ENCODE measurements at places on chromosomes 2 and 18. TPM values are rescaled to one million over a fixed set of nuclear protein-coding genes. Genes with fewer than 3 reads are reported as not detected.

- H3K27me3 ChIP-seq: peaks cover 28% of the 10 kb centered on the region
- H3K4me3 ChIP-seq: no peak overlapping the region
- no peak for DNase-seq
- no peak overlapping the region for H3K27ac ChIP-seq
- no peaks in the 10 kb centered on the region for H3K36me3 ChIP-seq
- H3K4me1 ChIP-seq: no peaks in the 10 kb centered on the region
Observed at GRCh38 chr2:65605743-65606058, 173.3 kb upstream of the SPRED2 start.

GRCh38 chr2:140351692-140352091 is 1571.5 kb upstream of the NXPH2 start:
- DNase-seq: no peak
- H3K27me3 ChIP-seq: no peaks in the 10 kb centered on the region
- H3K4me1 ChIP-seq: no peaks in the 10 kb centered on the region
- no peak overlapping the region for H3K4me3 ChIP-seq
- H3K27ac ChIP-seq: no peak overlapping the region
- no peaks in the 10 kb centered on the region for H3K36me3 ChIP-seq

DNA sequence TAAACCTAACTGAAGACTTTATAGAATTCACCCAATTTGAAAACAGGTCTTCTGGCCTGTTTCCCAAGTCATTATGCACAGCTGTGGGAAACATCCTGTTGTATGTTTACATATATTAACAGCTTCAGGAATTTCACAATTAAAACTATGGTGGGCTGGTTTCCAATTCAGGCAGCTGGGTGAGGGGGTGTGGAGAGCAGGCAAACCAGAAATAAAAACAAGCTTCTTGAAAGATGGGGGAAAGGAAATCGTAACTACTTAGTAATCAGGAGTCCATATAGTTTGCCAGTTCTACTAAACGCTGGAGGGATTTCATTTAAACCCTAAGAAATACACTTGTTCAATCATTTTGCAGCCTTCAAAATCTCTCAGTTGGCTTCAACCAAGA is 22.8 kb downstream of the ATP8B1 start:
- no peaks in the 10 kb centered on the region for H3K27me3 ChIP-seq
- H3K4me3 ChIP-seq: no peak overlapping the region
- no peaks in the 10 kb centered on the region for H3K36me3 ChIP-seq
- H3K4me1 ChIP-seq: peaks cover 24% of the 10 kb centered on the region
- H3K27ac ChIP-seq: peak overlapping the region; percentile 48
- no peak for DNase-seq

OBSL1 gene
- 26.6 TPM for total RNA-seq

- H3K4me3 ChIP-seq: no peak overlapping the region
- H3K4me1 ChIP-seq: no peaks in the 10 kb centered on the region
- H3K27ac ChIP-seq: no peak overlapping the region
- H3K36me3 ChIP-seq: no peaks in the 10 kb centered on the region
- no peaks in the 10 kb centered on the region for H3K27me3 ChIP-seq
- no peak for DNase-seq
Observed at GRCh38 chr2:230161184-230161583, 58.6 kb downstream of the SP110 start.

DNA sequence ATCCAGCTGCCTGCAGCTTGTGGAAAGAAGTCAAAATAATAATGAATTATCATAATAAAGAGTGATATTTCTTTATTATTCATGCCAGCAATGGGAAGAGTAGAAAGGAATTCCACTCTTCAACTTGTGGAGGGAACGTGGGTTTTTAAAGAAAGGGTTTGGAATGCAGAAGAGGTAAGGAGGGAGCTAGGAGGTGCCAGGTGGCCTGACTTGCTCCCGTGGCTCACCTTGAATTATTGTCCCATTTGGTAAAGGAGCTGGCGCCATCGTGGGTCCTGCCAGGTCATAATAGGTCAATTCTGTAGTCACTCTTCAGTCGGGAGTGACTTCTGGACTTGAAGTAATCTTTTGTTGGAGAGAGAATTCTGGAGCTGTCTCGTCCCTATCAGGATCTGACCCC is 95.2 kb upstream of the BARD1 start:
- no peaks in the 10 kb centered on the region for H3K4me1 ChIP-seq
- H3K4me3 ChIP-seq: no peak overlapping the region
- H3K36me3 ChIP-seq: no peaks in the 10 kb centered on the region
- DNase-seq: no peak

DNA sequence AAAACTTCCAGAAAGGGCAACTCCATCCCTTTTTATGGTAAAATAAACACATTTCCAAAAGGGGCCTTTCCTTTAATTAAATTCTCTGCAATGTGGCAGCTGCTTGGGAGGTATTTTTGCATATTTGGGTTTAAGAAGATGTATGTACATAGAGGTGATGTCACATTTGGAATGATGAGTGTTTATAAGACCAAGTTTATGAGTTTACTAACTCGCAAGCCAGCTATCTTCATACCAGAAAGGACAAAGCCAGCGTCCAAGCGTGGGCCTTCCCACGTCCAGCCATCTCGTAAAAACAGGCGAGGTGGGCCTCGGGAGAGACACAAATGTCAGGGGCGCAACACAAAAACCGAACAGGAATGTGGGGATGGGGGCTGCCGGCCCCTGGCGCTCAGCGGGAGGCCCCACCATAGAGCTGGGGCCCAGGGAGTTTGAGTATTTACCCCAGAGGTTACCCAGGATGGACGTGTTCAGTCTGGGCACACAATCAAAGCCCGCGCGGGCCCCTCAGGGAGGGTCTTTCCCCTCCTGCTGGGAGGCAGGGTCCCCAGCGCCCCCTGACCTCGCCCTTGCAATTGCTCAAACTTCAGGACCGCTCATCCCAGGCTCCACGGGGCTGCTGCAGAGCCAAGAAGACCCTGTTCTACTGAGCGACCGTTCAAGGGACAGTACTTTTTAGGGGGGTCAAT is 137.3 kb downstream of the TWIST2 start:
- no peaks in the 10 kb centered on the region for H3K4me1 ChIP-seq
- DNase-seq: no peak
- H3K27ac ChIP-seq: no peak overlapping the region
- H3K4me3 ChIP-seq: no peak overlapping the region

KCMF1 gene
- 68.8 TPM for total RNA-seq

DNA sequence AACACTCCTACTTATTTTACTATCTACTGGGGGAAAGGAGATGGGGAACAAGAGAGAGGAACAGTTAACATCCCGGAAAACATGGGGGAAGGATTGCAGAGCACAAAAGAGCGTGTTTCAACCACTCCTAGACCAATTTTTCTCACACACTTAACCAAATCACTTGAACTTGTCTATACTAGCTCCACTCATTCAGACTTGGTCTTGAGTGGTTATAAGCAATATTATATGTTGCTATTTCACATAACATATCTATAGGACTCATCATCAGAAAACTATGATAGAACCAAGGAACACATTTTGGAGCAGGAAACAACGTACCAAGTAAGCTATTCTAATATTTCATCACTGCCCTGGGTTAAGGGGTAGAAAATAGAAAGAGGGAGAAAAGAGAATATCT is 31.5 kb downstream of the SLC25A12 start:
- peaks cover 4% of the 10 kb centered on the region for H3K36me3 ChIP-seq
- DNase-seq: no peak
- no peak overlapping the region for H3K4me3 ChIP-seq
- no peak overlapping the region for H3K27ac ChIP-seq

ZC3H6 gene
- 2.6 TPM for total RNA-seq

GALNT13 gene
- not detected for total RNA-seq

ABCB11 gene
- total RNA-seq: 0.25 TPM

FNDC4 gene
- 2.9 TPM for total RNA-seq

DNA sequence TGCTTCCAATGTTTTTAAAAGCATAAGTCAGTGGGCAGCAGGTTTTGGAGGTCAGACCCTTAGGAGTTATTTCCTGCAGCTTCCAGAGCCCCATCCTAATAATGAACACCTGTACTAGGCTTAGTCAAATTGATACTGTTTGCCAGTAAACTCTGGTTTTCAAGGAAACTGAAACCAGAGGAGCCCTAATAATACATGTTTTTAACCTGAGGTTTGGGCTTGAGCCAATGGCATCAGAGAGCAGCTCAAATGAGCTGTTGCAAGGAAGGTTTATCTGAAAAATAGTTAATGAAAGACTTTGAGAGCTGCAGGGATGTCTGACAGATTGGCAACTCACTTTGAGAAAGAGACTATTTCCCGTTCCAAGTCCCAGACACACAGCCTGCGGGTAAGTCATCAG is 54.6 kb downstream of the DCC start:
- no peaks in the 10 kb centered on the region for H3K36me3 ChIP-seq
- no peak overlapping the region for H3K4me3 ChIP-seq
- no peak for DNase-seq
- no peak overlapping the region for H3K27ac ChIP-seq
- no peaks in the 10 kb centered on the region for H3K4me1 ChIP-seq

GRCh38 chr2:46400016-46400415 is 79.3 kb upstream of the TMEM247 start:
- no peak overlapping the region for H3K27ac ChIP-seq
- H3K36me3 ChIP-seq: peaks cover 7% of the 10 kb centered on the region
- no peaks in the 10 kb centered on the region for H3K4me1 ChIP-seq
- H3K27me3 ChIP-seq: no peaks in the 10 kb centered on the region
- DNase-seq: no peak

GRCh38 chr18:27206411-27206810 is 21.3 kb upstream of the CHST9 start:
- no peaks in the 10 kb centered on the region for H3K27me3 ChIP-seq
- DNase-seq: no peak
- no peaks in the 10 kb centered on the region for H3K36me3 ChIP-seq

LRP2 gene
- 0.13 TPM for total RNA-seq

- DNase-seq: no peak
- H3K27me3 ChIP-seq: peaks cover 41% of the 10 kb centered on the region
- no peaks in the 10 kb centered on the region for H3K4me1 ChIP-seq
- no peak overlapping the region for H3K27ac ChIP-seq
- H3K36me3 ChIP-seq: no peaks in the 10 kb centered on the region
- no peak overlapping the region for H3K4me3 ChIP-seq
Observed at GRCh38 chr2:118611691-118612090, 235.8 kb downstream of the EN1 start.

DCDC2C gene
- not detected for total RNA-seq

DNA sequence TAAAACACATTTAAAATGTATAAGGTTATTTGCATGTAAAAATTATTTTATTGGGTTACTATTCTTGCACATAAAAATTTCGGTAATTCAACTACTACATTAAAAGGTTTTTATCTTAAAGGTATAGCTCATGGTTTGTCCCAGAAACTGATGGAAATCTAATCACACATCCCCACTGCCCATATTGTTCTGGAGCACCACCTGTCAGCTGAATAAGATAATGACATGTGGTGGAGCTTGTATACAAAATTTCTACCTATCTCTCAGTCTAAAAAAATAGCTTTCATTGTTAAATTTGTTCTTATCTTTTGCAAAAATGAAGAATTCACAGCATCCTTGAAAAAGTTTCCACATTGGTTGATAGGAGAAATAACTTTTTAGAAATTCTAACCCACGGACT is 18.3 kb downstream of the ERBB4 start:
- no peak for DNase-seq
- no peak overlapping the region for H3K4me3 ChIP-seq
- no peak overlapping the region for H3K27ac ChIP-seq

DNAJC5G gene
- total RNA-seq: not detected

DNA sequence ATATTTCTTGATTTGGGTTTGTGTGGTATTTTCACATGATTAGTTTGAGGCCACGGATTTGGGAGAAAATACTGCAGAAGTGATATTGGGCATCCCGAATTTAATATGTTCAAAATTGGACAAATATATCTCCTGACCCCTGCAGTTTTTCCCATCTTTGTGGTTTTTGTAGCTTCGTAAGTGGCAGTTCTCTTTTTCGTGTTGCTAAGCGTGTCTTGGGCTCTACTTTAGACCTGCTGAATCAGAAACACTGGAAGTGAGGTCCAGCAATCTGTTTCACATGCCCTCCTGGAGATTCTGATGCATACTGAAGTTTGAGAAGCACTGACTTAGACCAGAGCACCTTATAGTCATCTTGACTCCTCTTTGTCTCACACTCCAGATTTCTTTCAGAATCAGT is 98.3 kb downstream of the EPB41L5 start:
- H3K27me3 ChIP-seq: no peaks in the 10 kb centered on the region
- H3K36me3 ChIP-seq: no peaks in the 10 kb centered on the region
- no peaks in the 10 kb centered on the region for H3K4me1 ChIP-seq
- H3K4me3 ChIP-seq: no peak overlapping the region

GRCh38 chr2:71789556-71790204 is 336.3 kb downstream of the DYSF start:
- H3K27ac ChIP-seq: no peak overlapping the region
- H3K4me1 ChIP-seq: no peaks in the 10 kb centered on the region
- H3K4me3 ChIP-seq: no peak overlapping the region
- H3K27me3 ChIP-seq: peaks cover 55% of the 10 kb centered on the region
- no peaks in the 10 kb centered on the region for H3K36me3 ChIP-seq

DNA sequence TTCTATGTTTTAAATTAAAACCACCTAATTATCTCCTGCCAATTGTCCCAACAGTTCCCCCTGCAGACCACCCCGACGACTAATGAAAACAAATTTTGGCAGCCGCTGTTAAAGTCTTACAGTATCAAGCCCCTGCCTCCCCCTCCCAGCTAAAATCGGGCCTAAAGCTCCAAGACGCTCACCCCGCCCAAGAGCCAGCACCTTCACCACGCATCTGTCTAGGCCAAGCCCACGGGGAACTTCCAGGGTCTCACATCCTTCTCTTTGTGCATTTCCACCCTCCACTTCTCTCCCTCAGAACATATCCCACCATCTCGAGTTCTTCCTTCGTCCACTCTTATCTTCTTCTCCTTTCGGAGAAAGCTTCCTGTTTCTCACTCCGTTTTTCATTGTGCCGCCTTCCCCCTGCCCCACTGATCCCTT is 445 bp downstream of the PRPF40A start:
- H3K4me3 ChIP-seq: peak overlapping the region; percentile 79
- peak overlapping the region; percentile 98 for H3K27ac ChIP-seq
- peaks cover 12% of the 10 kb centered on the region for H3K4me1 ChIP-seq
- H3K36me3 ChIP-seq: peaks cover 57% of the 10 kb centered on the region
